ENCODE measurements at places on chromosomes 6 and 20.

DNA sequence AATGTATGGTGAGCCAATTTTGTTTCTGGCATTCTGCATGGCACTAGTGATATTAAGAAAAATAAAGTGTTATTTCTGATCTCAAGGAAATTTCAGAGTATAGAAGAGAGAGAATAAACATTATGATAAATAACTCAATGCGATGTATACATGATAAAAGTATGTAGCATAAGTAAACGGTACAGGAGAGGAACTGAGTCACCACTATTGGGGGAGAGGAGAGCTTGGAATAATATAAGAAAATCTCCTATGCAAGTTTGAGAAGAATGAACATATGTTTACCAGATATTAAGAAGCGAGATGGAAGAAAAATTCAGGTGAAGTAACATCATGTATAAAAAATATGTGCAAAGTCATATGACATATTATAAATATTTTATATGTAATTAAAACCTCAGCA, 1230.3 kb upstream of the CITED2 start:
- DNase-seq = no peak

DNA sequence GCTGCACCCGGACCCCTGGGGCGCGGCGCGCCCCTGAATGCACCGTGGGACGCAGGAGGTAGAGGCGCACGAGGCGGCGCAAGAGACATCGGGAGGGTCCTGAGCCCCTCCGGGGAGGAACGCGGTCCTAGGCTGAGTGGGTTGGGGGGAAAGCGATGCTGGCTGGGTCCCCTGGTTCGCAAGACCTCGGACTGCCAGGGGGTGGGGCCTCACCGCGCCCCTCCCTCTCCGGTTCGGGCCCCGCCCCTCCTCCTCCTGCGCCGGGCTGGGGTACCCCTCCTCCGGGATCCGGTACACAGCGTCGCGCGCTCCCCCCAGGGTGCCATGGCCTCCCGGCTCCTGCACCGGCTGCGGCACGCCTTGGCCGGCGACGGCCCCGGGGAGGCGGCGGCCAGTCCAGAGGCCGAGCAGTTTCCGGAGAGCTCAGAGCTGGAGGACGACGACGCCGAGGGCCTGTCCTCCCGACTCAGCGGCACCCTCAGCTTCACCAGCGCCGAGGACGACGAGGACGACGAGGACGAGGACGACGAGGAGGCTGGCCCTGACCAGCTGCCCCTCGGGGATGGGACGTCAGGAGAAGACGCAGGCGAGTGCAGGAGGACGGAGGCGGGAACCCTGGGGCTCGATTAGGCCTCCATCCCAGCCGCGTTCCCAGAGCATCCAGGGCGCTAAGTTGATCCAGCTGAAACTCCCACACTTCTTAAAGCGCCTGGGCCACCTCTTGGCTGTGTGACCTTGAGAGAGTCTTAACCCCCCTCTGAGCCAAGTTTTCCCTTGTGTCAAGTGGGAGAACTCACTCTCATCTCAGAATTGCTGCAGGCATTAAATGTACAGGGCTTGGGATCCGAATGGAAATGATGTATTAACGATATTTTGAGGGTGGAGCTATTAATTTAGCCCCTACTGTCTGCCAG, 541 bp downstream of the SNX21 start:
- peak; percentile 48 for DNase-seq

DNA sequence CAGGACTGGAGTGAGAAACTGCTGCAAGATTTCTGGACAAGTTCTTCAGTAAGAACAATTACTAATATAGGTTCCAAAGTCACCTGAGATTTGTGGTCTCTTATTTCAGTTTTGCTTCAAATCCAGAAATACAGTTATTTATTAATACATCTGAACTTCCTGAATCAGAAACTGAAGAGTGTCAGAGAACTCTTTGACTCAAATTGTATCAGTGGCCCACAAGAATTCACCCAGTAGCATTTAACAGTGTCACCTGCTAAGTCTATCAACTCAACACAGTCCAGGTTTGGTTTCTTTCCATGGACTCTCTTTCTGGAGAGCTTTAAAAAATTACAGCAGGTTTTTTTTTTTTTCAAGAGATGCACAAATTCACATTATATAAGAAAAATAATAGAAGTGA, 18.8 kb upstream of the NHSL1 start:
- DNase-seq = no peak

- DNase-seq = no peak
These were observed 174.0 kb upstream of the AFDN start for GRCh38 chr6:167652701-167653095.

DNA sequence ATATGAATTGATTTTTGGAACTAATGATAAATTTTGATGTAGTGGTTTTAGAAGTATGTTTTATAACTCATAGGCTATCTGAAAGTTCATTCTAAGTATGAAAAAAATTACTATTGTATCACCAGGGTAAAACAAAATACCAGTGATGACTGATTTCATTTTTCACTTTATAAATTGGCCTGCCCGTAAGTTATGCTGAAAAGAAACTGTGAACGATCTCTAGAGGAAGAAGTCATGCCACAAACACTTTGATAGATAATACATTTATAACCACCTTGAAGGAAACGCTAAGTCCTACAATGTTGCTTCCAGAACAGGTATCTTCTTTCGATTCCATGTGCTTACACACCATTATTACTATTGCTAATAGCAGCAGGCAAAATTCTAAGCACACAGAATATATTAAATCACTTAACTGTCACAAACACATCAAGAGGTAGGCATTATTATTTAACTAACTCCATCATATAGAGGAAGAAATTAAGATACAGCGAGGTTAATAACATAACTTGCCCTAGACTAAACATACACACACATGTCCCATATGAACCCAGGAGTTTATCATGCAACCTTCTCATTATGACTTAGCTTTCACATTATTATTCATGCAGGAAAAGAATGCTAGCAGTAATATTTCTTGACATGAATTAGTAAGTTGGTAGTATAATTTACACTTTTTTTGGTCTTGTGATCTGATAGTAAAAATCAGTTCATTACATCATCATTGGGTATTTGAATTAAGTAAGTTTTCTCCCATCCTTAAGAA, 44.7 kb downstream of the RGS17 start:
- no peak for DNase-seq

DNA sequence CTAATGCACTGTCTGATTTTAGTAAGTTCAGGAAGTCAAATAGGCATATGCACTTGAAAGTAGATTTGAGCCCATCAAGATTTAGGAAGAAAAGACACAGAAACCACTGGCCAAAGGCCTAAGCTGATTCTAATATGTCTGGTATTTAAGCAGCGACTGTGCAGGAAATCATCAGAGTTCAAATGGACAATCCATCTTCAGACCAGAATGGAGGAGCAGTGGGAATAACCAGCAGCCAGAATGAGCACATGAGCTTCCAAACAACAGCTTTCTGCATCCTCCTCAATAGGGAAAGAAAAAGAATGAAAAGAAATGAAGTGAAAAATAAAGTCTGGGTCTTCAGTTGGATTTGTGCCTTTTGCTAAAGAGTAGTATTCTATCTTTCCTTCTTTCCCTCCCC, 50.6 kb downstream of the SOD2 start:
- DNase-seq = no peak

- DNase-seq = no peak
These were observed 42.7 kb downstream of the BCAS1 start for GRCh38 chr20:54027704-54028103.

GRCh38 chr6:118685823-118686449, 34.5 kb upstream of the CEP85L start:
- no peak for DNase-seq

- DNase-seq = no peak
These were observed 38.0 kb downstream of the SLC9A8 start for GRCh38 chr20:49850463-49851230.

DNA sequence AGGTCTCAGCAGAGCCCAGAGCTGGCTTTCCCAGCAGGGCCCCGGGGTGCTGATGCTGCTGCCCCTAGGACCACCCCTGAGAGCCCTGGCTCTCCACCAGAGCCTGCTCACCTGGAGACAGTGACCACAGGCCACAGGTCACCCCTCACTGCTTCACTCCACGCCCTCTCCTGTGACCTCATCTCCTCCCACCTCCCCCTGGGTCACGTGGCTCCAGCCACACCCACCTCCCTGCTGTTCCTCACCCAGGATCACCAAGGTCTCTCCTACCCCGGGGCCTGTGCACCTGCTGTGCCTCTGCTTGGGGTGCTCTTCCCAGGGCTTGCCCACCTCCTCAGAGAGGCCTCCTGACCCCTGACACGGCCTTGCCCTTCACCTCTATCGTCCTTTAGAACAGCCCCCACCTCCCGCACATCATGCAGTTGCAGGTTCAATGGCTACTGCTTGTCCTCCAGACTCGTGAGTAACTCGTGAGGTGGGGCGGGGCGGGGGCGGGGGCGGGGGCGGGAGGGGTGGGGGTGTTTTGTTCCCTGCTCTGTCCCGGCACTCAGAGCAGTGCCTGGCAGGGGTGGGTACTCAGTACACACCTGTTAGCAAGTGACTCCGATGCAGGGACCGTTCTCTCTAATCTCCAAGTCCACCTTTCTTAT, 468.0 kb downstream of the PREX1 start:
- DNase-seq = no peak

DNA sequence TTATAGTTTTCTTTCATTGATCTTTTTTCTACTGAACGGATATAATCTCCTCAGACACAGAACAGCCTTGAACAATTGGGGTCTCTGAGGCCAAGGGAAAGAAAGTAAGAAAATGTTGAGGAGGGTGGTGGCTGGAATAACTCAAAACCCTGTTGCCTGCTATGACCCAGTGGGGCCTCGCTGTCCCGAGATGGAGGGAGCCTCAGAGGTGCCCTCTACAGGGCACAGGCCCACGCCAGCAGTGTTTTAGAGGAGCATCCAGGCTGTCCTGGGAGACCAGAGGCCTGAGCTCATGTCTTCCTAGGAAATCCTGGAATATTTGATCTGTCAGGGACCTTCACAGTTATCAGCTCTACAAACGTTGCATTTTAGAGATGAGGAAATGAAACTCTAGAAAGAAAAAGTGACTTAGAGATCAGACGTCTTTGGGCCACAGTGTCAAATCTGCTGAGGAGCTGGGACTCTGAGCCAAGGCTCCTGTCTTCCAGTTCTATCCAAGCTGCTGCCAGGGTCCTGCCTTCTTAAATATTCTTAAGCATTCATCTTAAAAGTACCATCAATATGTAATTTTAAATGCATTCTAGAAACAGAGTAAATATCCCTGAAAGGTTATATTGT, 26.3 kb downstream of the ALDH5A1 start:
- peak; percentile 11 for DNase-seq

- no peak for DNase-seq
These were observed 63.1 kb downstream of the COL12A1 start for GRCh38 chr6:75142721-75143120.

DNA sequence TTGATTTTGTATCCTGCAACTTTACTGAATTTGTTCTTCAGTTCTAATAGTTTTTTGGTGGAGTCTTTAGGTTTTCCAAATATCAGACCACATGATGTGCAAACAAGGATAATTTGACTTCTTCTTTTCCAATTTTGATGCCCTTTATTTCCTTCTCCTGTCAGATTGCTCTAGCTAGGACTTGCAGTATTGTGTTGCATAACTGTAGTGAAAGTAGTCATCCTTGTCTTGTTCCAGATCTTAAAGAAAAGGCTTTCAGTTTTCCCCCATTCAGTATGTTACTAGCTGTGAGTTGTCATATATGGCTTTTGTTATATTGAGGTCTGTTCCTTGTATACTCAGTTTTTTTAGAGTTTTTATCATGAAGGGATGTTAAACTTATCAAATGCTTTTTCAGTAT, 4.6 kb downstream of the MICB start:
- DNase-seq = no peak

DNA sequence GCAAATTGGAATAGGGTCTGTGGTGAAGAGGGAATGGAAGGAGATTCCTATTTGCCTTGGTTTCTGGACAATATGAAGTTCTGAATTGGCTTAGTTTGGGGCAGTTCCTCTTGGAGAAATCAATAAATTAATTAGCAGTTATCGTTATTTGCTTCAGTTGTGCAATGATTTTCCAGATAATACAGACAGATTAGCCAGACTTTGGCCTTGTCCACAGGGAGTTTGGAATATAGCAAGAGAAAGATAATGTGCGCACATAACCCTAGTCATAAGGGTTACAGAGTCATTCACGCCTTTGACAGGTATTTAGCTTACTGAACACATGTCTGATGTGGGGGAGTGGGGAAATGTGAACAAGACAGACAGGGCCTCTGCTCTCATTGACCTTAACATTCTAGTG, 1.3 kb downstream of the ATRN start:
- DNase-seq = no peak

GRCh38 chr6:115753446-115753845, 307.2 kb downstream of the FRK start:
- no peak for DNase-seq

- DNase-seq = no peak
These were observed 435.3 kb downstream of the CDKAL1 start for GRCh38 chr6:20969551-20969950.

GRCh38 chr20:10059006-10059405, 24.2 kb downstream of the ANKEF1 start:
- no peak for DNase-seq

GRCh38 chr6:10320291-10320690, 94.6 kb downstream of the TFAP2A start:
- no peak for DNase-seq

DNA sequence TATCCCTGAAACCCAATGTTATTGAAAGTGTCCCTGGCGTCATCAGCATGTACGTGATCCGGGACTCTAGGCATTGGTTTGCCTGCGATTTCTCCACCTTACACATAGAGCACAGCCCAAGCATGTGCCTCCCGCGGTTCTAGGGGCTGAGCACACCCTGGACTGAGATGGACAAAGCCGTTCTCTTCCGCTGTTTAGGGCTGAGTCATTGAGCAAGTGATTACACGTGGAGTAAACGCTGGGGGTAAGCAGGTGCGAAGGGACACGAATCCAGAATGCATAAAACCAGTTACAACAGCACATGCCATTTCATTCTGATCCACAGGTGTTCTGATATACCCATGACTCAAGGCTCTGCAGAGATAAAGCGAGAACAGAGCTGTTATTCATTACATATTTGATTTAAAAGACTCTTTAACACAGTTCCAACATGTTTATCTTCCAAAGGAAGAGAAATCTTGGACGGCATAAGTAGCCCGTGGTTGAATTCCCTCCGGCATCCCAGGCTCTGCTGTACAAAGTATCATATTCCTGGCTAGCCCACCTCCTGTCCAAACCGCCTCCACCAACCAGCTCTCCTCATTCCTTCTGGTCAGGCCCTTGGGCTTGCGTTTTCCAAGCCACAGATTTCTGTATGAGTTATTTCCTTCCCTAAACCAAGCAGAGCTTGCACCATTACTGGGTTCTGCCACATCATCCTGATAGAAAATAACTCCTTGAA, 36.1 kb upstream of the THBS2 start:
- DNase-seq = no peak

GRCh38 chr6:53659458-53659857, 6.1 kb downstream of the KLHL31 start:
- DNase-seq = no peak

DNA sequence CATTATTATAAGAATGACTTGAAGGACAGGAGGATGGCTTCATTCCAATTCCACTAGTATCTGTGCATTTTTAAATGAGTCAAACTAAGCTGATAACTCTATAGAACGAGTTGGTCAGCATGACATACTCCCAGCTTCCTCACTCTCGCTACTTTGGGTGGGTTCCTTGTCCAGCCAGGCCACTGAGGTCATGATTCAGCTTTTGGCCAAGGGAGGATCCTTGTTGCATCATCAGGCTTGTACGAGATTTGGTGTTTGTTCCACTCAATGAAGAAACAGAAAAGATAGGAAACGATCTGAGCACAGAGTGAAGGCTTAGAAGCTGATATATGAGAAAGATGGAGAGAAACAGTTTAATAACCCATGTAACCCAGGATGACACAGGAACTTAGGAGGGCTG, 19.8 kb downstream of the NEDD9 start:
- no peak for DNase-seq

Data from stimulated activated CD4-positive, alpha-beta T cell treated with anti-CD3 and anti-CD28 coated beads, Interleukin-1b, Interleukin-23, amount 100 ng/mL, for 4 hours (primary cell).